ENCODE measurements at places on chromosomes 3 and 15.
A peak's percentile ranks its signal among the peaks of the same experiment; 100 is the strongest.

- peak; percentile 12 for DNase-seq
Measured at GRCh38 chr15:64699751-64700388, 75.5 kb downstream of the RBPMS2 start.

- DNase-seq = peak; percentile 72
Measured at GRCh38 chr3:161163297-161163696, 57.8 kb upstream of the NMD3 start.

- no peak for DNase-seq
Measured at GRCh38 chr15:65392368-65392767, 14.6 kb upstream of the IGDCC3 start.

- DNase-seq = no peak
Measured at GRCh38 chr3:25427155-25427554, 908 bp upstream of the RARB start.

GRCh38 chr3:188241072-188241471, 87.1 kb downstream of the LPP start:
- no peak for DNase-seq

GRCh38 chr3:144301863-144302262, 330.2 kb downstream of the DIPK2A start:
- DNase-seq = no peak

DNA sequence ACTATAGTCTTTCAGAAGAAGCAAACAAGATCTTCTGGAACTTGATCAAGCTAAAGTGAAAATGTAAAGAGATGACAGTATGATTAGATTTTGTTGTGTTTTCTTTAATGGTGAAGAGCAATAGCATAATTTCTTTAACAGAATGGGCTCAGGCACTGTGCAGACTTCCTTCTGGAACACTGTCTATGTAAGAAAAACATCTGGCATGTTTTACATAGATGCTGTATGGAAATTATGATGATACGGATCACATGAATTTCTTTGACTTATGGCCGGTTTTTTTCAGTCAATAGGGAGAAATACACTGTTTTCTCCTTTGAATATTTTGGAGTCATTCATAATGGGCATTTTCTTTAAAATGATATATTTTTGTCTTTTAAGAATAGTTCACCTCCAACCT, 42.6 kb downstream of the PHLDB2 start:
- DNase-seq = no peak

DNA sequence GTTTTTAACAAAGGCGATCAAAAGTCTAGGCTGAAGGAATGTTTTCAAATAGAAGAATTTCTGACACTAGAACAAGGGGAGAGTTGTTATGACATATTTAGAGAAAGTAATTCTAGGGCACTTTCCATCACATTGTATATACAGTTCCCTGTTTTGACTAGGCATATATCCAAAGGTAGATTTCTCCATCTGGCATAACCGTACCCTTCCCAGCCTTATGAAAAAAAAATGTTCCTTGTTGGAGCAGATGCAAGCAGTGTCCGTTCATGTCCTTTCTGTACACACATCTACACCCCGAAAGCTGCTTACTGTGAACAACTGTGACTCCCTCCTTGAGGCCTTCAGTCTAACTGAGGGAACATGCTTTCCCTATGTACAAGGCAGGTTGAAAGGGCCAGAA, 271.7 kb upstream of the GBE1 start:
- no peak for DNase-seq

DNA sequence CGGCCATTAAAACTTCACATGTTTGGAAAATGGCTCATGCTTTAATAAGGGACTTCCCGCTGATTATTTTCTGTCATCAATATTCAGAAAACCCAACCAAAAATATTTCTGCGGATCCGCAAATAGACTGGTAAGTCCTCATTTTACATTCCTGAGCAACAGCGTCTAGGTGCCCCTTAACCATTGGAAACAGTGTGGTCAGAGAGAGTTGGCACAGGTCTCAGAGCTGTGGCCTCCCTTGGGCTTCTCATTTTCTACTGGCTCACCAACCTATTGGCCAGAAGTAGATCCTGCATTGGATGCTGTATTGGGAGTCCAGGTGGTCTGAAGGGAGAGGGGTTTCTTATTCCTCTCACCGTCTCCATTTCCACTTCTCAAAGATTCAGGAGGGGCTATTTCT, 348.1 kb upstream of the DCBLD2 start:
- no peak for DNase-seq

DNA sequence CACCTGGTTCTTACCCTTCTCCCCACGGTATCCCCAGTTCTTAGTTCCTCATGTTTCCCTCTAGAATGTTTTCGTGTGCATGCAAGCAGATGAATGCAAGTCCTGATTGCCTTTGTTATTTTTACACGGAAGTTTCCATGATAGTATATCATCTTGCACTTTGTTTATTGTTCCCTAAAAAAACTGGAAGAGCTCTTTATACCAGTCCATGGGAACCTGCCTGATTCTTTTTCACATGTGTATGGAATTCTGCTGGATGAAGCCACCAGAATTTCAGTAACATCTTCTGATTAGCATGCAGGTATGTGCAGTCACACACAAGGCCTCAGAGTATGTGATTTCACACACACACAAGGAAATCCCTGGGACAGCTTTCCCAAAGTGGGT, 16.0 kb upstream of the LRRK1 start:
- DNase-seq = no peak

GRCh38 chr3:36656873-36657272, 107.5 kb downstream of the DCLK3 start:
- no peak for DNase-seq

- DNase-seq = no peak
Measured at GRCh38 chr3:150733936-150734794, 28.8 kb downstream of the SIAH2 start.

DNA sequence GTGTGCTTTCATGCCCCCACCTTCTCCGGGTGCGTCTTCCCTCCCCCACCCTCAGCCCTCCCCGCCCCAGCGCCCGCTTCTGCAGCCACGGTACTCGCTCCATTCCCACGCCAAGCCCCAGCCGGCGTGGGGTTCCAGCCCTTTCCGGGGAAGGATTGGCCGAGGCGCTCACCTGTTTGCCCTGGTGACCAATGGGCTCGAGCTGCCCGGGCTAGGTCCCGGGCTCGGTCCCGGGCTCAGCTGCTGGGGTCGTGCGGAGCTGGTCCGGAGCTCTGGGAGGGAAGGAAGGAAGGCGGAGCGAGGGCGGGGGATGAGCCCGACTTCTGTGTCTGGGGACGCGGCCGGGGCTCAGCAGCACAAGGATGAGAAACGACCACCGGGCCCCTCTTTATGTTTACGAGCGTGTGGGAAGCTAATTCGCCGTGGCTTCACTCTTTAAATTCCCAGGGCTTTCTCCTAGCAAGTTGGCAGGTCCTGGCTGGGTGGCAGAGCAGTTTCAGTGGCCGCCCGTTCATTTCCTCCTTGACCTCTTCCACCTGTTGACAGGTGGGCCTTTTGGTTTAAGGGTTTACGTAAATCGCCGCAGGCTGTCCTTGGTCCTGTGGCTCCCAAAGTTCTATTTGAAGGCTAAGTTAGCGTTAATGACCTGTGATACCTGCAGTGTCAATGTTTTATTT, at the start of gene IGSF10:
Gene IGSF10 (minus strand): TSS at position 288 of the 677 bp plus-strand sequence. CDS start 2,352 bp downstream, outside the sequence.
- DNase-seq = no peak

DNA sequence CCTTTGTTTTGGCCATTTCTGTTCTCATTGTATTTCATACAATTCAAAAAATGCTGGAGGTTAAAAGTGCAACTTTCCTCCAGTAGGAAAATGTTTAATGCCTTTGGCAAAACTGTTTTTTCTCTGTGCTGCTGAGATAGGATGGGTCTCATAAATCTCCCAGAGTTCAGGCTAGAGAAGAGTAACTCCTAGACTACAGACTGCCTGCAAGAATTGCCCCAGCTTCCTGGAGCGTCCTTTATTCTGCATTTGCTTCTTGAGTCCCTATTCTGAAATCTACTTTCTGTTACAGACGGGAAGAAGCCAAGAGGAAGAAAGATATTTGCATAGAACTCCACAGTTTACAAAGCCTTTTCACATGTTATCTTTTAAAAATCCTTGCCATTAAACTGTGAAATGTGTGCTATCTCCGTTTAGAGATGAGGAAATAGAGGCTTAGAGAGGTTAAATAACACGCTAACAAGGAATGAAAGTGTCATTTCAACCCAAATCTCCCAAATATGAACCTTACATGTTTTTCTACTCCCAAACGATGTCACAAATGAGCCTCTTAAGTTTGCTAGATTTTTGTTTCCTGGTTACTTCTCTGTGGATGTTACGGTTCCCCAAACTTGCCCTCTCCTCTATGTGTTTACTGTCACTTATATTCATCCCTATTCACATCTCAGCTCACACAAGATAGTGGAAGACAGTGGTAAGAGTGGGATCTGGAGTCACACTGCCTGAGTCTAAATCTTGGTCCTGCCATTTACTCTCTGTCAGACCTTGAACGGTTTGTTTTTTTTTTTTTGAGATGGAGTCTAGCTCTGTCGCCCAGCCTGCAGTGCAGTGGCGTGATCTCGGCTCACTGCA, 17.4 kb downstream of the NANOGP8 start:
- DNase-seq = no peak

DNA sequence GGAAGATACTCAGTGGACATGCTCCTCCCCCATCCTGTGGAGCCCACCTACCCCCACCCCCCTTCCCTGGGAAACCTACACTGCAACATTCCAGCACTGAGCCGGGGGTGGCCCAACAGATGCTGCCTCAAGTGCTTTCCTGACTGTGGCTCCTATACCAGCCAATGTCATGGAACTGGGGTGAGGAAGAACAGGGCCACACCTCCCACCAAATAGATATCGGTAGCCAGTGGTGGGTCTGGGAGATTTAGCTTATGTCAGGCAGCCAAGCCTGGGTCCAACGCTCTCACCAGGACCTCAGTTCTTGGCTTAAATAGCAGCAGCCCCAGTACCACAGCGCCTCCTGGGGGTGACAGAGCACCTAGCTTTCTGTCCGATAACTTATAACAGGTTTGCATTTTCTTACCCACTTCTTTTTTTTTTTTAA, 30.3 kb downstream of the CDC25A start:
- peak; percentile 29 for DNase-seq

DNA sequence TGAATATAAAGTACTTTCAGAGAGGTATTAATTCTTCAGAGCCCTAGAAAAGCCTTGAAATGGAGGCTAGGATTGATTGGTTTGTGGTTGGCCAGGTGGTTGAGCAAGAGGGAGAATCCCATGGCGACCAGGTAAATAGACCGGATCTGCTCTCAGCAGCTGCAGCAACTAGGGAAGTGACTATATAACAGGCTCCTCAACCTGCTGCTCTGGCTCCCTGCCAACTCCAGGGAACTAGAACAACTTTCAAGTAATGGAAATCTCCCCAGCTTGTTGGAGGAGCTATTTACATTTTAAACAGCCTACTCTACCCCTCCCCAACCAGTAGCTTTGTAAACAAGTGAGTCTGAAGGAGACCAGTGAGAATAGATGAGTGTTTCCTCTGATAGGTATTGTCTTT, 121.8 kb upstream of the CADM2 start:
- DNase-seq = no peak

- DNase-seq = no peak
Measured at GRCh38 chr3:156449710-156450574, 105.0 kb downstream of the SSR3 start.

DNA sequence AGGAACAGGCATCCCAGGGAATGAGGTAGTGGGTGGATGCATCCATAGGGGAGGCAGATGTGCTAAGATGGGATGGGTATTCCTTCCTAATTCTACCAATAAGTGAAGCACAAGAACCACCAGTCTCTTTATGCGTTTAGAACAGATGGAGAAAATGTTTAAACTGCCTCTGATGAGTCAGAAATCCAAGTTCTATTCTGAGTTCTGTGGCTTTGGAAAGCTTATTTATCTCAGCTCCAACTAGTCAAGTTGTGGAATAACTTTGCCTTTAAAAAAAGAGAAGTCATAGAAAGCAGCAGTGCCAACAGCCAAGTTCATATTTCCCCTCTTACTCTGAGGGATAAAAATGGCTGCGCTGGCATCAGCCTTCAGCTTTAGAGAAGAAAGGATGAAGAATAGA, 761.7 kb downstream of the IGSF11 start:
- DNase-seq = no peak

DNA sequence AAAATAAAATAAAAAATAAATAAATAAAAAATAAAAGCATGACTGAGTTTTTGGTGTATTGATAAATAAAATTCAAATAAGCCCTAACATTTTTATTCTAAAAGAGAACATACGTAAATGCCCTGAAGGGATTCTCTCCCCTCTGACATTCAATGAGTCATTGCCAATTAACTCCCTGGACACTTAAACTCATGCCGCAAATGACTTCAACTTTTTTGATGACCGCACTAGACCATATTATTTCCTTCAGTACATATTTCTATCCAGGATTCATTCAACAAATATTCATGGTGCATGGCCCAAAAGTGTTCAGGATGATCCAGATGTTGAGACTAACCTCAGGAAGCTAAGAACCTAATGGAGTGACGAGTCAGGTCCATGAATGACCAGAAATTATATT, 195.9 kb upstream of the LRRN1 start:
- DNase-seq = no peak

- no peak for DNase-seq
Measured at GRCh38 chr3:36580716-36581115, 183.6 kb downstream of the DCLK3 start.

- DNase-seq = no peak
Measured at GRCh38 chr3:119723022-119723421, 20.2 kb downstream of the CFAP91 start.

DNA sequence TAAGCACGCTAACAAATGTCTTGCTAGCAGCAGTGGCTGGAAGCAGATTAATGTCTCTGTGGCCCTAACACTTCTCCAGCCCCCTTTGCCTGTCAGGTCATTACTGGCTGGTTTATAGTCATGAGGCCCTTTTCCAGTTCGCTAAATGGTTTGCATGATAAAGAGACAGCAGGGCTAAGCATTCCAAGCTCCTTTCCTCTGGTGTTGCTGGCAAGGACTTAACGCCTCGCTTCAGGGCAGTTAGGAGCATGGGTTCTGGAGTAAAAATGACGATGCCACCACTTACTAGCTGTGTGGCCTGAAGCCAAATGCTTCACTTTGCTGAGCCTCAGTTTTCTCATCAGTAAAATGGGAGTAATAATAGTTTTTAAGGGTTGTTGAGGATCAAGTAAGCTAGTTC, 185.9 kb downstream of the MEGF11 start:
- DNase-seq = no peak

DNA sequence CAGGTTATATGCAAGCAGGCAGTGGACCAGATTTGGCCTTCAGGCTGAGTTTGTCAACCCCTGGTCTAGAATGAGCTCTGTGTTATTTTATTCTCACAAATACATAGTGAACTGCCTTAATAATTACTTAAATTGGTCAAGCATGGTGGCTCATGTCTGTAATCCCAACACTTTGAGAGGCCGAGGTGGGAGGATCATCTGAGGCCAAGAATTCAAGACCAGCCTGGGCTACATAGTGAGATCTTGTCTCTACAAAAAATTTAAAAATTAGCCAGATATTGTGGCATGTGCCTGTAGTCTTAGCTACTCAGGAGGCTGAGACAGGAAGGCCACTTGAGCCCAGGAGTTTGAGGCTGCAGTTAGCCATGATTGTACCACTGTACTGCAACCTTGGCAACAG, 15.0 kb downstream of the PLS1 start:
- no peak for DNase-seq

GRCh38 chr3:114498539-114499370, 204.9 kb downstream of the TIGIT start:
- DNase-seq = peak; percentile 44

Measured in fibroblast of skin of left quadriceps (primary cell).